ENCODE measurements at places on chromosomes 3 and 15.

DNA sequence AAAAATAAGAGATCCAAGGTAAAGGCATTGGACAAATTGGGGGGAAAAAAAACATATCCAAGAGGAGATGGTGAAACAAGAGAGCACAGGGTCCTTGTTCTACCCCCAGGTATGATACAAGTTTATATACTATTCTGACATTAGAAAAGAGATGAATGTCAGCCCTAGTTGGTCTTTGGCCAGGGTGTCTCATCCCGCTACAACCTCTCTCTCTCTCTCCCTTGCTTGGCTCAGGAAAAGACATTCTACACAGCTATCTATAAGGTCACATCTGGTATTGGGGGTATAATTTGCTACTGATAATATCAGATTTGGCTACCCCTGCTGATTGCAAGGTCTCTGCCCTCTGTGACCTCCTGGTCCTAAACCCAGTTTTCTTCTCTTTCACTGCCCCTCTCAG is 117.2 kb downstream of the GOLIM4 start:
- no peak for DNase-seq

DNA sequence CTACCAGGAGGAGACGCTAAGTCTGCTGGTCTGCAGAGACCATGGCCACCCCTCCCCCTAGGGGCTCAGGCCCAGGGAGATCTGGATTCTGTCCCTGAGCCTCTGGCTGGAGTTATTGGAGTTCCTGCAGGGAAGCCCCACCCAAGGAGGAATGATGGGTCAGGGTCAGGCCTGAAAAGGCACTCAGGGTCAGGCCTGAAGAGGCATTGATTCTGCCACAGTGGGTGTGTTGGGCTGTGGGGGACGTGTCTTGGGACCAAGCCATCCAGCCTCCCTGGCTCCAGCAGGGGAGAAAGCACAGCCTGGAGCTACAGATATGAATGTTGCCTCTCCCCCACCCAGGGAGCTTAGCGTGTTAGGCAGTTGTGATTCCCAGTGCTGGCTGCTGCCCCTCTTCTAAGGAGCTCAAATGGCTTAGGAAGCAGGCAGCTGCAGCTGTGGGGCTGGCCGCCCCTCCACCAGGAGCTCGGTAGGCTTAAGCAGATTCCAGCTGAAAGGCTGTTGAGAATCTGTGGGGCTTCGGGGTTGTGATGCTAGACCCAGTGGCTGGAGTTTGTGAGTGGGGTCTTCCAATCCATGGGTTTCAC is 176.7 kb downstream of the CHL1 start:
- DNase-seq, result no peak

- DNase-seq, result no peak
Observed at GRCh38 chr3:26369133-26369532, 253.4 kb upstream of the LRRC3B start.

- DNase-seq, result no peak
Observed at GRCh38 chr3:150237490-150237889, 170.6 kb upstream of the TSC22D2 start.

DNA sequence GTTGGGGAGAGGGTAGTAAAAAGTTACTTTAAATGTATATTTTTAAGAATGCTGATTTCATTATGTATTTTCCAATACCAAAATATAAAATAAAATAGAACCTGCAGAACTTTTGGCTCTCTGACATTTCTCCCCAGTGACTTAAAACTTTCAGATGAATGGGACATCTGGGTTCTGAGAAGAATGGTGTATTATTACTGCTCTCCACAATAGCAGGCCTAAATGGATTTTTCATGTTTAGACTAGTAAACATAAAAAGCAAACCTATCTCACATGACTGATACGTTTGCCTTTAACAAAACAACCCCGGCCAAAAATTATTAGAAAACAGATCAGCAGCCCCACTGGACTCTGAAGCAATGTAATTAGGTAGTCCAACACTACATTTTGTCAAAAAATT is 73.8 kb downstream of the FHIT start:
- DNase-seq, result no peak

- no peak for DNase-seq
Observed at GRCh38 chr3:103991461-103992115, 1375.1 kb upstream of the ALCAM start.

Measured in stimulated activated CD4-positive, alpha-beta T cell treated with anti-CD3 and anti-CD28 coated beads, TNF-alpha, amount 100 ng/mL, for 48 hours (primary cell).